ENCODE measurements at places on chromosomes 1 and 21.

DNA sequence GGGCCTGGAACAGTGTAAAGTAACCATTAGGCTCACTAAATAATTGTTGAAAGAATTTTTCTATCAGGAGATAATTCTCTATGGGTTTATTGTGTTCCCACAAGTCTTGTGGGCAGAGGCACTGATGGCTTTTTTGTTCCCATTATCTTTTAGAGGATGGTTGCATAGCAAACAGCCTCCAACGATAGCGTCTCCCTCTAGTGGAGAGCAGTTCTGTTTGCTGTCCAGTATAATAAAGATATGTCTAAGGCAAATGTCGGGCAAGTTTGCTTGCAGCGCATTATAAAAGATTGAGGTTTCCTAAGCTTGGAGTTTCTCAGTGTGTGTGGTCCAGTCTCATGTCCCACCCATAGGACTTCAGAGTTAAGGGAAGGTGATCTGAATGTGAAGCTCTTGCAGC lies 1.3 kb upstream of the SLC6A17 start:
- DNase-seq = no peak

GRCh38 chr1:119870917-119871596 lies 25.3 kb downstream of the ADAM30 start:
- peak; percentile 82 for DNase-seq

DNA sequence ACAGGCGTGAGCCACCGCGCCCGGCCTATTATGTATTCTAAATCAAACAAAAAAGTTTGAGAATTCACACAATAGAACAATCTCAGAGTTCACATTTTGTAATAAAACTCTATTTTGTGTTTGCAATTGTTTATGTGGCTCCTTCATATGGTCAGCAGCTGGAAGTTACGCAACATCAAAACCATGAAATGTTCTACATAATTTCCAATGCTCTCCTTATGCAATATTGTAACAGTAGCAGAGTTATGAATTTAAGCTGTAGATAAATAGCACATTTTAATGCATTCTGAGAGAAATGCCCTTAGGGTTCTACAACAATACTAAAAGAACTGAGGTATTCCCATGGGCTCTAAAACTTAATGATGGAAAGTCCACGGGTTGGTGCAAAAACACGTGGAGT lies 62.3 kb upstream of the COL11A1 start:
- peak; percentile 5 for DNase-seq

GRCh38 chr1:167617153-167618147 lies 12.6 kb upstream of the RCSD1 start:
- peak; percentile 86 for DNase-seq

DNA sequence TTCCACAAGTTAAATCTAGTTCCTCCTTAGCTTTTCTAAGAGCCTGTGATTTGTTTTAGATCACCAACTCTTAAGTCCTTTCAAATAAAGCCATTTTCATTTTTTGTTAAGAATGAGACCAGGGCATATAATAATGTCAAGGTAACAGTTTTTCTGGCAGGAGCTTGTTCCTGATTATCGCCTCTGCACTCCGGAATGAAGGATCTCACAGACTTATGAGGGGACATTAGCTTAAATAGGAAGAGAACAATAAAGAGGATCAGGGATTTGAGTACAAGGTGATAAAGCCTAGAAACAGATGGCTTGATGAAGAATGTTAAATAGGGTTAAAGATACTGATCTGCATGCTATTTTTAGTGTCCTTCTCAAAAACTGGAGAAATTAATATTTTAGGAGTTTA lies 13.6 kb upstream of the OTUD7B start:
- DNase-seq = no peak

GRCh38 chr1:6130036-6130435 lies 50.1 kb downstream of the CHD5 start:
- no peak for DNase-seq

GRCh38 chr1:220219136-220219442 lies 53.2 kb downstream of the RAB3GAP2 start:
- no peak for DNase-seq

- DNase-seq = no peak
These were observed 77.0 kb downstream of the C21orf91 start for GRCh38 chr21:17742181-17742580.

- no peak for DNase-seq
These were observed 105.4 kb upstream of the C1orf174 start for GRCh38 chr1:4005431-4005830.

- DNase-seq = peak; percentile 6
These were observed 151.4 kb downstream of the CHRM3 start for GRCh38 chr1:239537795-239538194.

DNA sequence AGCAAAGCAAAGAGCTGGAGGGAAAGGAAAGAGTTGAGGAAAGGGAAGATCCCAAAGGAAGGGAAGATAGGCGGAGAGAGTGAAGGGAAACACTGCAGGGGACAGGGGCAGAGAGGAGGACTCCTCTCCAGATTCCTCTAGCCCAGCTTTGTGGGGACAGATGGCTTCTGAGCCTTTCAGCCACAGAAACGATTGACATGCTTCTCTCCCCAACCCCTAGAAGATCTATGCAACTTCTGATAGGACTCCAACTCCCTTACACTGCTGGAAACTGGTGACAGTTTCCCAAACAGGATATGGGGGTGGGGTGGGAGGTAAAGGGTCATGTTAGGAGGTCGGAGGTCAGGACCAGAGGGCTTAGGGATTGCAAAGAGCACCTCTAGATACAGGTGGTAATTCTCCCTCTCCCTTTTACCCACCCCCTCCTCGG lies 6.5 kb downstream of the MEX3A start:
- DNase-seq = no peak

GRCh38 chr1:154547105-154547732 lies 11.2 kb downstream of the UBE2Q1 start:
- DNase-seq = no peak

- peak; percentile 90 for DNase-seq
These were observed 35.1 kb upstream of the EYA3 start for GRCh38 chr1:28123461-28123961.

- DNase-seq = peak; percentile 7
These were observed 26.7 kb downstream of the NDC1 start for GRCh38 chr1:53811414-53811851.

- no peak for DNase-seq
These were observed 34.8 kb upstream of the CD101 start for GRCh38 chr1:116966791-116967190.

- no peak for DNase-seq
These were observed 2.4 kb upstream of the CD247 start for GRCh38 chr1:167520711-167521206.

DNA sequence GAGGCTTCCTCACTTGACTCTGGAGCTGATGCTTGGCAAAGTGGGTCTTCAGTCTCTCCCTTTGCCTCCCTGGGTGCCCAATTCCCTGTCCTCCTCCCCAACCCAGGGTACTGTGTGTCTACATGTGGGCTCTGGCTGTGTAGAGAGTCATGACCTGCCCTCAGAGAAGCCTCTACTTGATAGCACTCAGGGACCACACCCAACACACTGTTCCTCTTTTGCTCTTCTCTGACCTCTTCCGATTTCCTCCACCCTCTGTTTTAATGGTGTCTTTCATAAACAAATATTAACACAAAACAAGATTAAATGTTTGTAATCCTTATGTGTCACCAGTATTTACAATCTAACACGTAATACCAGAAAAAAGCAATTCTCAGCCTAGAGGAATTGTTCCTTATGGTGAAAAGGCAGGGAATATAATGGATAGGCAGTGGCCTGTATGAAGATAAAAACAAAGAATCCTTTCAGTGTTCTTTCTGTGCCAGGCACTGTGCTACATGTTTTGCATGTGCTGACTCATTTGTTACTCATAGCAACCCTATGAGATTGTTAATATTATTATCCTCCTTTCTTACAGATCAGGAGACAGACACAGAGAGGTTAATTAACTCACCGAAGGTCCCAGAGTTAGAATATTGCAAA lies 58.2 kb downstream of the HSD3B1 start:
- DNase-seq = no peak

DNA sequence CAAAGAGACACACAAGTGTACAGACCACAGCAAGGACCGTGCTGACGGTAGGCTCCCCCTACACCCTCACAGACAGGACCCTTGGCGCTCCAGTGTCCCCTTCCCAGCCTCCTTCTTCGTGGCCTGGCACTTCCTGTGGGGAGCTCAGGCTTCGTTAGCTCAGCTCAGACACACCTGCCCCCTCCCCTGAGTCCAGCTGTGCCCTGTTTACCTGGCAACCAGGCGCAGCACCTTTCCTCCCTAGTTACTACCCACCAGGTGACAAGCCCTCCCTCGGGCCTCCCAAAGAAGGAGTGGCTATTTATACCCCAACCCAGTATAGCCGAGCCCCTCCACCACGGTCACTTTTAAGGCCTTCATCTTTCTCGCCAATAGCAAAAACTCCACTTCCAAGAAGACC lies 4.7 kb downstream of the CELF3 start:
- DNase-seq = no peak

GRCh38 chr1:235278915-235279292 lies 49.1 kb downstream of the ARID4B start:
- no peak for DNase-seq

DNA sequence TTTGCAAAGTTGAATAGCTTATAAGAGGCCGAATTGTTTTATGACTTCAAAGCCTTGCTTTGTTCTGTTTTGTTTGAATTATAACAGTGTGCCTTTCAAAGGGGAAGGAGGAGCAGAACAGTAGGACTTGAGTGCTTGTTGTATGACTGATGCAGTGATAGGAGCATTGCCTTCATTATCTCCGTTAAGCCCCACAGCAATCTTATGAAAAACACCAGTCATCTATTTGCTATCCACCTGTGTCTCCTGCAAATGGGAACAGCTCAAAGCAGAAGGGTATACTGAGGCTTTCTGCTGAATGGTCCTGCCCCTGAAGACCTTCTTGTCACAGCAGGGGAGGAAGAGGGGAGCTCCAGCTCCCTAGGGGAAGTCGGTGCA lies 127.5 kb downstream of the RNF220 start:
- DNase-seq = no peak

DNA sequence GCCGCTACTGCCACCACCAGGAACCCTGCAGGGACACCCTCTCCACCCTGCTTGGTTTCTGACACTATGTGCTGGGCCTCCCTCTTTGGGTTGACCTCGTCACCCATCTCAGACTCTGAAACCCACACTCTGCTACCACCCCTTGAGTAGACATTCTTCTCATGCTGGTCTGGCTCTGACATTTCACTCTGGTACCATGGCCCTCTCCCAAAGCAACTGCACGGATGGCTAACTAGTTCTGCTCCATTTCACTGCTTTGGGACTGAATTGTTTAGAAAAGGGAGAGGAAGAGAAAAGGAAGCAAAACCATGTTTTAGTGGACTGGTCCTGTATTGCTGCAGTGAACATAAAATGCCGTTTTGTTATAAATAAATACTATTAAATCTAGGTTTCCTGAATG lies 137.8 kb downstream of the KCNK2 start:
- no peak for DNase-seq

GRCh38 chr1:18886003-18886335 lies 16.4 kb downstream of the ALDH4A1 start:
- DNase-seq = no peak

DNA sequence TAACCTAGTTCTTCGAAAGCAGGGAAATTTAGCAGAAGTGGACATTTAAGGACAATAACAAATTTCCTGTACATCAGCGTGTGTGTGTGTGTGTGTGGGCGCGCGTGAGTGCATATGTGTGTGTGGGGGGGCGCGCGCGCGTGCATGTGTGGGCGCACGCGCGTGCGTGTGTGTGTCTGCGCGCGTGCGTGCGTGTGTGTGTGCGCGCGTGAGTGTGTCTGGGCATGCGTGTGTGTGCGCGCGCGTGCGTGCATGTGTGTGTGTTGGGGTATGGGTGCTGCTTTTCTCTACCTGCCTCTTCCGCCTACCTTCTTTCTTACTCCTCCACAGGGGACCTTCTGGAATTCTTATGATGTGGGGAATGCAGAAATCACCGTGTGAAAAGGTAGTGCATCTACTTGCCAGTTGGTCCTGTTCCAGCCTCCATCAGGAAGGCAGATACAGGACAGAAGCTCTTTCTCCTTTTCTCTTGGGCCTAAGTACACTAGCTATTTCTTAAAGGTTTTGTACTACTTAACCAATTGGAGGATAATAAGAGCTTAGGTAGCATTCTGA lies 165.4 kb upstream of the KCNK2 start:
- no peak for DNase-seq
